Stimulated activated CD4-positive, alpha-beta T cell treated with anti-CD3 and anti-CD28 coated beads, Interleukin-15, amount 100 ng/mL, for 48 hours (primary cell): ENCODE measurements at places on chromosomes 7 and 10.

- DNase-seq: no peak
These were observed 21.7 kb downstream of the AQP1 start for GRCh38 chr7:30933124-30933974.

DNA sequence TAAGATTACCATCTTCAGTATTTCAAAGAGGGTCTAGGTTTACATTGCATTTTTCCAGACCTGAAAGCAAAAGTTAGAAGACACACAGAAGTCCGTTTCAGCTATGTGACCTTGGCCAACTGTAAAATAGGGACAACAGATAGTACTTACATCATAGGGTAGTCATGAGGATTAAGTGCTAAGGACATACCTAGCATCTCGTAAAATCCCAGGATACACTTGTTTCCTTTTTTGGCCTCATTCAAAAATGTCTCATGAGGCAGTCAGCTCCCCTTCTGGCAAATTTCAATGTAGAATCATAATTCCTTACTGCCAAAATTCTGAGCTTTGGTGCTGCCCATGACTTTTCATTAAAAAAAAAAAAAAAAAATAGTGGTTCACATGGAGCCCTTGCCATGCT is 6.4 kb upstream of the DUSP5 start:
- no peak for DNase-seq

- no peak for DNase-seq
These were observed 28.2 kb downstream of the TSPAN15 start for GRCh38 chr10:69479240-69480067.

DNA sequence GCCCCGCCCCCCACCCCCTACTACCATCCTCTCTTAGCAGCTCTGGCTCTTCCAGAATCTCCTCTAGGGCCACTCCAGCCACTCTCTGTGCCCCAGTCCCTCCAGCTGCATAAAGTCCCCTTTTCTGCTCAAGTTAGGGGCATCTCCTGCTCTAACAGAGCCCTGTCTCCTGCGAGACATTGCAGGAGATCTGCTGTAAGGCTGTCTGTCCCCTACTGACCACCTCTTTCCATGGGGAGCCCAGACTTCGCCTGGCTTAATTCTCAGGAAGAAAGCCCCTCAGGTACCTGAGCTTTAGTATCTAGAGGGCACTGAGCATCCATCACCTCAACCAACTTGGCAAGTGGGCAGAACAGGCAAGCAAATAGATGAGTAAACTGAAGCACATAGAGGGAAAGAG is 200.7 kb upstream of the ZMIZ1 start:
- no peak for DNase-seq

DNA sequence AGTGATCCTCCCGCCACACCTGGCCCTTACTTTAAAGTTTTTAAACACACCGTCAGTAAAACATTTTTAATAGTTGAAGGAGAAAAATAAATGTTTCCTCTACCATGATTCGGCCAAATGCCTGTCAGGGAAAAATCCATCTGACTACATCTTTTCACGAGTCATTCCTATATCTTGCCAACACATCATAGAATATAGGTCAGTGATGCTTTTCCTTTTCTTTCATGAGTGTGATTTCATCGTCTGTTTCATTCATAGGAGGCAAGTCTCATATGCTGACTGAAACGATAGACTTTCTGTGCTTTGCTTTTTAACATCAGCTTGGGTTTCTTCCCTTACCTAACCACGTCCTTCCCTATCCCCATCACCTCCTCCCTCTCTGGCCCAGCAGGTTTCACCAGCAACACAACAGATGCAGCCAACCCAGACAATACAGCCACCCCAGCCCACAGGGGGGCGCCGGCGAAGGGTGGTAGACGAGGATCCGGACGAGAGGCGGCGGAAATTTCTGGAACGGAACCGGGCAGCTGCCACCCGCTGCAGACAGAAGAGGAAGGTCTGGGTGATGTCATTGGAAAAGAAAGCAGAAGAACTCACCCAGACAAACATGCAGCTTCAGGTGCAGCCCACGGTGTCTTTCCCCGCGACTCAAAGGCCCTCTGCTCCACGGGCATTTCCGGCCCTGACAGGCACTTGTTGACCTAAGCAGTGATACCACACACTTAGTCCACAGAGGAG is 149.2 kb downstream of the TRIL start:
- DNase-seq: no peak

DNA sequence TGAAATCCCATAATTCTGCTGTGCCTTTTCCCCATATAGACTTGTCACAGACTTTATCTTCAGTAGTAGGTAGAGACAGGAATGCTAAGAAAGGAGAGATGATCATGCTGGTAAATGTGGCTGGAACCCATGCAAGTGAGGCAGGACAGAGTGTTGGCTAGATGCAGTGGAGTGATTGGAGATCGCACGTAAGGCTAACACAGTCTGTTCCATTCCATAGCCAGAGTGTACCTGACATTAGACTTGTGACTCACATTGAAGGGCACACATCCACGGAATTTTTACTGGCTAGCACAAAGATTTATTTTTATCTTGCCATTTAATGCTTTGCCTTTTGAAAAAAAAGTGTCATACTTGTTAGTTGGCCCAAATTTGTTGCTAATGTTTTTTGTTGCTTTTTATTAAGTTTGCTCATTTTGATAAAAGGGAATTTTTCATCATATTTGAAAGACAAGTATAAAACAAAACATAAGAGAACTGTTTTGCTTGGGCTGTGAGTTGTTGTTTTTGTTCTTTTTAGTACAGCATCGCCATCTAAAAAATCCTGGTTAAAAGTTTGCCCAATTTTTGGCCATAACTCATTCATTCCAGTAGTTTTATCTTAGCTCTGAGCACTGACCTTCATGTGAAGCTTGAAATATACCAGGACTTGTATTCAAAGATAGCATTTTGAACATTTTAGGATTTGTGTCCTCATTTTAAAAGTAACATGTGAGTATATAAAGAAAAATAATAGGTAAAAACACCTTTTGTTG is 81.0 kb downstream of the CPED1 start:
- DNase-seq: no peak

- DNase-seq: no peak
These were observed 57.7 kb downstream of the OSBPL3 start for GRCh38 chr7:24922099-24922773.

- DNase-seq: no peak
These were observed 36.0 kb upstream of the DLD start for GRCh38 chr7:107854989-107855388.
